Activated CD8-positive, alpha-beta memory T cell treated with anti-CD3 and anti-CD28 coated beads, Interleukin-2, amount 10 ng/mL, durations not matched to agents 7 days and 5 days (primary cell): ENCODE measurements at places on chromosomes 3 and 15.

DNA sequence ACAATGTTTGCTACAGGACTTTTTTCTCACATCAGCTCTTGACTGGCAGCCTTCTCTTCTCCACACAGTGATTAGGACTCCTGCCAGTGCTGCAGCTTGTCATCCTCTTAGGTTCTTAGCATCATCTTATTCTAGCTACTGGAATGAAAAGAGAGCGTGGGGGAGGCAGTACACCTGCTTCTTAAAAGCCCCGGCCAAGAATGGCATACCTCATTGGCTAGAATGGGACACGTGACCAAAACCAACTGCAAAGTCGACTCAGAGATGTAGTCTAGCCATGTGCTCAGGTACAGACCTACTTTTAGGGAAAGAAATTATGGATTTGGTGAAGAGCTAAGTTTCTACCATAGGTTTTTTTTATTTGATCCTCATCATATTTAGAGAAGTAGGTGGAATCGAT is 44.1 kb downstream of the RARB start:
- DNase-seq = no peak

- no peak for DNase-seq
Measured at GRCh38 chr3:195714380-195715011, 6.3 kb upstream of the MUC20 start.

DNA sequence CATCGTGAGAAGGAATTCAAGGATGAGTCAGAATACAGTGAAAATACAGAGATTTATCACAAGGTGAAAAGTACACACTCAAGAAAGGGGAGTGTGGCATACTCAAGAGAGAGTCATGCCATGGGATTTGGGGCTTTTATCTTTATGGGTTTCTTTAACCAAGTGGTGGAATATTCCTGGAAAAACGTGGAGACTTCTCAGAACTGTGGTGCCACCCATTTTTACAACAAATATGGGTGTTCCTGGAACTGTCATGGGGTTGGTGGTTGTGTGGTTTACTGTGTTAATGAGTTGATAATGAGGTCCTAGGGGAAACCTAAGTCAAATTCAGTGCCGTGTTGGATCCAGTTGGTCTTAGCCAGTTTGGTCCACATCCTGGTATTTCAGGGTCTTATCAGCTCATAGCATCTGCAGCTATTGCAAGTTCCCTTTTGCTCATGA is 497.2 kb downstream of the GABRG3 start:
- DNase-seq = no peak

DNA sequence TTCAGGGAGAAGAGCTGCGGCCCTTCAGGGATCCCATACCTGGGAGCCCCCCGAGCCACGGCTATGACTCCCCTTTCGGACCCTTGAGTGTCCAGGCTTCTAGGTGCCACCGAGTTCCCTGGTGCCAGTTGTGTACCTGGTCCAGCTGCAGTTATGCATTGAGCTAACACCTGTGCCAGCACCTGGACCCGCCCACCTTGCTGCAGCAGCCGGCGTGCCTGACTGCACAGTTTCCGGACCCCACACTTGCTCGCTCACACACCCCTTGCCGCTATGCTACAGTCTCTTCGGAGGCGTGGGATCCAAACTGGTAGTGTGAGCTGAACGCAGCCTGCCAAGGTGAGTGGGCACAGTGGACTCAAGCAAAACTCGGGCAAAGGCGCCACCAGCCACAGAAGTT is 284.5 kb upstream of the ROBO1 start:
- no peak for DNase-seq

- DNase-seq = no peak
Measured at GRCh38 chr3:55655544-55655943, 168.4 kb upstream of the WNT5A start.

- DNase-seq = no peak
Measured at GRCh38 chr3:3280396-3280795, 100.9 kb upstream of the CRBN start.

GRCh38 chr3:111947231-111947630 is 31.6 kb upstream of the ABHD10 start:
- no peak for DNase-seq
